ENCODE measurements at places on chromosomes 12 and 14. TPM values are rescaled to one million over a fixed set of nuclear protein-coding genes. Genes with fewer than 3 reads are reported as not detected.

The FAM186B gene
- 0.25 TPM for total RNA-seq

The PLD4 gene
- total RNA-seq = not detected

The ANGEL1 gene
- total RNA-seq = 28.7 TPM

The TCTN1 gene
- 42.7 TPM for total RNA-seq

DNA sequence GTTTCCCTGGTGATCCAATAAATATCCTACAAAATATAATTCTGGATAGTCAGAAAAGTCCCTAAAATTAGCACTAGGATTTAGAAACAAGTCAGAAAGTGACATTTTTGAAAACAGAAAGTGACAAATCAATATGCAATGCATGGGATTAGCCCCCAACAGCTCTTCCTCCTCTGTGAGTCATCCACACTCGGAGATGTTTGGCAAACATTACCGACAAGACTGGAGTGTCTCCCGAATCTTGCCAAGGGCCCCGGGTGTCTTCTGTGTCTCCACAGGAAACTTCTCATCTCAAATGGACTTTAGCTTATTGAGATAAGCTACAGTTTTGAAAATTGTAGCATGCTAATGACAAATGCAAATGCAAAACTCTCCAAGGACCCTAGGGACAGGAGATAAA, 398.9 kb upstream of the CCDC196 start:
- DNase-seq = no peak

- DNase-seq = peak; percentile 54
Measured at GRCh38 chr12:92075425-92075914, 70.2 kb downstream of the BTG1 start.

DNA sequence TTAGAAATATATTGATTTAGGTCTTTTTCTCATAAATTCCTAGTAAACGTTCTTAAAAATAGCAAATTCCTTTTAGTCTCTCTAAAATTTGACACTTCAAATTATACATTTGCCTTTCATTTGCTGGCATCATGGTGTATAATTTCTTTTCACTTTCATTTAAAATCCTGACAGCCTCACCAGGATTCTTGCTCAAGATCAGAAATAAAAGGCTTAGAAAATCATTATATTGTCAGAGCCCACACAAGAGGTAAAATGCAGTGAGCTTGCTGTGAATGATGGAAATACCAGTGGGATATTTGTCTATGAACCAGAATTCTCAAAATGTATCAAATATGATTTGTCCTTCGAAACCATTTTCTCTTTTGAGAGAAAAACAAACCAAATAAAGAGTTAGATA, 78.2 kb upstream of the PIK3C2G start:
- DNase-seq = no peak

- DNase-seq = no peak
Measured at GRCh38 chr12:52794479-52795331, 1.2 kb downstream of the KRT3 start.

All from neural progenitor cell (in vitro differentiated cells).